ENCODE measurements at places on chromosomes 3 and 15.

- DNase-seq = no peak
Measured at GRCh38 chr15:68801572-68802148, 19.0 kb downstream of the ANP32A start.

DNA sequence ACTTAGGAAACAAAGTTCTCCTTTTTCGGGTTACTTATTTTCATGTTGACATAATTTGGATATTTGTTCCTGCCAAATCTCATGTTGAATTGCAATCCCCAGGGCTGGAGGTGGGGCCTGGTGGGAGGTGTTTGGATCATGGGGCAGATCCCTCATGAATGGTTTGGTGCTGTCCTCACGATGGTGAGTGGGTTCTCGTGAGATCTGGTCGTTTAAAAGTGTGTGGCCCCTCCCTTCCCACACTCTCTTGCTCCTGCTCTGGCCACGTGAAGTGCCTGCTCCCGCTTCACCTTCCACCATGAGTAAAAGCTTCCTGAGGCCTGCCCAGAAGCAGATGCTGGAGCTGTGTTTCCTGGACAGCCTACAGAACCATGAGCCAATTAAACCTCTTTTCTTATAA, 43.7 kb upstream of the MCF2L2 start:
- DNase-seq = no peak

- peak; percentile 66 for DNase-seq
Measured at GRCh38 chr3:186532598-186533072, 11.5 kb downstream of the CRYGS start.

GRCh38 chr15:88255484-88256278, 858 bp downstream of the NTRK3 start:
- no peak for DNase-seq

GRCh38 chr15:91921188-91921842, 67.8 kb downstream of the SLCO3A1 start:
- peak; percentile 57 for DNase-seq

- DNase-seq = no peak
Measured at GRCh38 chr15:40407330-40407990, 1.9 kb downstream of the IVD start.

DNA sequence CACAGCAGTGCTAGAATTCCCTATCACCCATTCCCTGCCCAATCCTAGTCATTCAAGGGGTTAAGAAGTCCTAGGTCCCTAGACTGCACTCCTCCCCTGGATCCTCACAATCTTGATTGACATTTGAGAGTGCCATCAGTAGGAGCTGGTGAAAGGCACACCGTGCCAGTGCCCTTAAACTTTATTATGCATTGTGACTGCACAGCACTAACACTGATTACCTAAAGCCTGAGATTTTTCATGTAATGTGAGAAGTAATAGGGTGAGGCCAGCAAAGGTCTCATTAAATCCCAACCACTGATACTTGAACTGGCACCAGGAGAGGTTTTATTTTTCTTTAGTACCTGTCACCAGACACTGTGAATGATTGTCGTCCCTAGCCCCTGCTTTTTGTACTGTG, 16.3 kb downstream of the GXYLT2 start:
- DNase-seq = no peak

DNA sequence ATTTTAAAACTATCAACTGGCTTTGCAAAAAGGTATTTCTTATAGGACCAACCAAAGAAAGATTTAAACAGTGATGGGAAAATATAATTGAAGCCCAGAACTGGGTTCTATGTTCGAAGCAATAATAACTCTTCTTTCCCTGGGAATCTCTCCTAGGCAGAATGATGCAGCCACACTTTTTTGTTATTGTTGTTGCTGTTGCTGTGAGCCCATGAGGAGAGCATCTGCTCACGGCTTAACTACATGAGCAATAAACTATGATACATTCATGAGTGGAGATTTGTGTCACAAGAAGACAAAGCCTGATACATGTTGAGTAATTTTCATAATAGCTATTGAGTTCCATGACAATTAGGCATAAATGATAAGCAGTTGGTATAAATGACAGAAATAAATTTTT, 80.5 kb downstream of the CRTC3 start:
- no peak for DNase-seq

- DNase-seq = no peak
Measured at GRCh38 chr3:35404571-35404970, 234.8 kb upstream of the ARPP21 start.

GRCh38 chr3:112858410-112859069, 11.9 kb upstream of the CD200R1L start:
- peak; percentile 89 for DNase-seq

- DNase-seq = no peak
Measured at GRCh38 chr3:43224405-43225073, 61.8 kb upstream of the SNRK start.

DNA sequence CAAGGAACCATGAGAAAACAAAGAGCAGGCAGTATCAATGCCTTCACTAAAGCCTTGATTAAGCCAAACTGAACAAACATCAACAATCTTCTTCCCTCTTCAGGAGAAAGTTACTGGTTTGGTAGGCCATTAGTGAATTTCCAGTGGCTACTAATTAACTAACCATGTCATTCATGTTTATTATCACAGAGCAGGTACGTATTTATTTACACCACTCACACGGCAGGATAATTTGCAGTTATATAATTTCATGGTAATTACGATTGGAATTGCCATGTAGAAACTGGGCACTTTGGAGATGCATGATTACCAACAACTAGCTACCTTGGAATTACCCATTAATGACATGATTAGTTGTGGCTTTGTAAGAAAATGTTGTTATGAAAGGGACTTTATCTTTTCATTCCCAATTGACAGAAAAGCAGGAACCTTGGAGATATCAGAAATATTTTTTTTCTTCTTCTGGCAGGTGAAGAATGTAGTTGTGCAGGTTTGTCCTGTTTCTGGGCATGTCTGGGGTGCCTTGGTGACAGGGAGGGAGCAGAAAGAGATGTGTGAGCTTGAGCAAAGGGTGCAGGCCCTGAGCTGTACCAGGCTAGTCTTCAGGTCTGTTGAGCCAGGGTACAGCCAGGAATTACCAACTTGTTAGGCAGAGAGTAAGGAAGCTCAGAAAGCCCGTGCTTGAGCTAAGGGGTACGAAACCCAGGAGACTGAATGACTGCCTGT, 310.7 kb downstream of the RORA start:
- DNase-seq = no peak

DNA sequence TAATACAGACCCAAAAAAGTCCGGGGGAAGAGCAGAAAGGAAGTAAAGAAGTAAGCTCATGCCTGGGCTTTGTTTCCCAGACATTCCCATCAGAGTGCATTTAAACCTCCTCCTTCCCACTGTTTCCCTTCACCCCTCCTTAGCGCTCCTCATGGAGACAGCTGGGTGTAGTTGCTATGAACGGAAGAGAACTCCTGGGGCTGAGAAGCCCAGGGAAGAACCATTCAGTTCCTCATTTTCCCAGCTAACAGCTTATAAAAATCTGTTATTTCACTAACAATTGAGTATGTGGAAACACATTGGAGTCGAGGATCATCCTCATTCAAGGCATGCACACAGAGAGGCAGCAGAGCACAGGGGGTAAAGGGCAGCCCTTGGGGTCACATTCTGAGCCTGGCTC, 299.3 kb downstream of the SHQ1 start:
- no peak for DNase-seq

DNA sequence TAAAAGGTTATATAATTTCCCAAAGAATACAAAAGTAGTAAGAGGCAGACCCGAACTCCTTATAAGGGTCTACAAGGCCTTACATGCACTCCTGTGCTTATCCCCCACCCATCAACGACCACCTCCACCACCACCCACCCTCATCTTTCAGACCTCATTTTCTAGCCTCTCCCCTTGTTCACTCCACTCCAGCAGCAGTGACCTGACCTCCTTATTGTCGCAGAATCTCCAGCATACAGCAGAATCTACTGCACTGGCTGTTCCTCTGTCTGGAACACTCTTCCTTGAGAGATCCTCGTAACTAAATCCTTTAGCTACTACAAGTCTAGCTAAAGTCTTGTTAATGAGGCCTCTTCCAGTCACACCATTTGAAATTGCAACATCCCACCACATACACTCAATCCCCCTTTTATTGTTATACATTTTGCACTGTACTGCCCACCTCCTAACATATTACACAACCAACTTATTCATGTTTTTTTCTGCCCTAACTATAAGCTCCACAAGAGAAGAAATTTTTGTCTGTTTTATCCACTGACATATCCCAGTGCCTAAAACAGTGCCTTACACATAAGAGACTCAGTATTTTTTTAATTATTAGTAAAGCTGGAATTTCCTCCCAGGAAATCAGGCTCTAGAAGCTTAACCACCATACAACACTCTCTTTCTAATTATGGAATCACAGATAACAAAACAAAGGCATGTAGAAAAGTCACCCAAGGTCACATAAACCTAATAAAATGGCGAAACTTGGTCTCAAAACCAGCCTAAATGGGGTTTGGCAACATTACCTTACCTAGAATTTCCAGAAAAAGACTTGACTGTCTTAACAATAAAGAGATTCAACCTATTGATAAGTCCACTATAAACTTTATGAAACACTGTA, 40.2 kb downstream of the ZNF148 start:
- DNase-seq = no peak

GRCh38 chr3:112482675-112483074, 16.6 kb downstream of the BTLA start:
- DNase-seq = peak; percentile 49

DNA sequence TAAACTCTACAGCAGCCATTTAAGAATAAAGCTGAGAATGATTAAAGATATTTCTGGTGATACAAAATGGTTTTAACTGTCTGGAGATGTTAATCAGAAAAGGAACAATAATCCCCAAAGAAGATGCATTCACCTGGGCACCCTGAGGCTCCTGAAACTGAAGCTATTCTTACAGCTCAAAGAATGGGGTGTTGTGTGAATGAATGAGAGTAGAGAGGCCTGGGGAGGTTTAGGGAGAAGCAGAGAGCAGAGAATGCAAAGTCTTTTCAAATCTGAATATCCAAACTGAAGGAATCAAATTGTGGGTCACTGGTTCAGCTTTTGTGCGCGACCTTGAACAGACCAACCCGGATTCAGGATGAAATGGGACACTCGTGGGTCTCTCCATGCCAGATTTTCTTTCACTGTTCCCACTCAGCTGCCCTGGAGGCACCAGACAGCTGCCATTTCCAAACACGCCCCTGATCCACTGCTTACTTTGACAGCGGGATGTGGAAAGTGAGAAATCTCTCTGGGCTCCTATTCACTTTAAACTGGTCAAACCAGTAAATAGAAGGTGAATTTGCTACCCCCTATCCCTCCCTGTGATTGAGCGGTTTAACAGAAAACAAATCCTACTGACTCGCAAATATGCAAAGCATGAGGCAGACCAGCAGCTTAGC, 485.5 kb upstream of the THBS1 start:
- no peak for DNase-seq

DNA sequence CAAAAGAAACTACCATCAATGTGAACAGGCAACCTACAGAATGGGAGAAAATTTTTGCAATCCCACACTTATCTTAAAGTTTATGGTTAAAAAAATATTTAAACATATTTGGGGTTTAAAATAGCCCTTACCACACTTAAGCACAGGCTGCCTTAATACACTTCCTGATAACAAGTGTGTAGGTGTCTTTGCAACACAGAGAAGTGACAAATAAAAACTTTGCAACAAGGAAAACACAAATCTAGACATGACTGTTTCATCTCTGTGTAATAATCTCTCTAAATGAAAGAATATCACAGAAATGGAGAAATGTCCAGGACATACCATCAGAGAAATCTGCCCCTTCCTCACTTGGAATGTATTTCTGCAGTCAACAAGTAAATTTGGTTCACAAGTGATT, 464.1 kb upstream of the ARHGEF26 start:
- peak; percentile 2 for DNase-seq

- peak; percentile 61 for DNase-seq
Measured at GRCh38 chr15:44545913-44546802, 9.2 kb downstream of the EIF3J start.

DNA sequence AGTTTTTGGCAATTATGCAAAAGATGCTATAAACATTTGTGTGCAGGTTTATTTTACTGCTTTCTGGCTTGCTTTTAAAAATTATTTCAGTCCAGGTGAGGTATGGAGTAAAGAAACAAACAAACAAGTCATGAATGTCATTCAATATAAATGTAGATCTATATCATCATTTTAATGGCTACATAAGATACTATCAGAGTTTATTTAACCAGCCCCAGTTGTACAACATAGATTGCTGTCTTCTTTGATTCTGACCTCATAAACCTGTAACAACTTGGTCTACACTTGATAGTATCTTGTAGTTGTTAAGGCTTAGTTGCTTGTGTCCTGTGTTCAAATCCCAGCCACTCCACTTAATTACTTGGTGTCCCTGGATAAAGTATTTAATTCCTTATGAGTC, 46.0 kb upstream of the RNU6-1 start:
- DNase-seq = no peak

DNA sequence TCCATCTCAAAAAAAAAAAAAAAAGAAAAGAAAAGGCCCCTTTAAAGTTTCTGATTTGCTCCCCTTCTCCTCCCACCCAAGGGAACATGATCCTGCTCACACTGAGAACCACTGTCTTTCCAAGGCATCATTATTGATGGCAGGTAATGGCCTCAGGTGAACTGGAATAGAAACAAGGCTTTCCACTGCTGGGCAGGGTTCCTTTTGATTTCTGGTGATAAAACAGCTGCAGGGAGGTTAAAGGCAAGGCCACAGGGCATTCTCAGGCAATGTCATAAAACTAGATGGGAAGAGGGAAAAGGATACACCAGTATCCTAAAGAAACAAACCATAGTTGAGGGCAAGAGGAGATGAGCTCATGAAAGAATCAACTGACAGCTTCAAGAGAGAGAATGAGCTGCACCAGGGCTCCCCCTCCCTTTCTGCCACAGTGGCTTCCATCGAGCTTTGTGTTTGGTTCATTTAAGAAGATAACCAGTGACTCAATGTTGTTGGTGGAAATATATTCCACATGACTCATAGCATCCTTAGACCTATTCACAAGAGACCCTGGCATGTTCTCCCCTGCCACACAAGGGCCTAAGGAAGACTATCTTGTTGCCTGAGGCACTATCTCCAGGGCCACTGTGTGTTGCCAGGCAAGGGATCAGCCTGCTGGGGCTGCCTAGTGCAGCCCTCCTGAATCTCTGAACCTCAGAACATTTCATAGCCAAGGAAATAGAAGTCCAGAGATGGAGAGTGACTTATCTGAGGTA, 86.4 kb downstream of the WDR76 start:
- no peak for DNase-seq

GRCh38 chr3:14377838-14378169, 24.6 kb upstream of the SLC6A6 start:
- DNase-seq = peak; percentile 95

GRCh38 chr15:69118089-69118488, 42.3 kb upstream of the GLCE start:
- DNase-seq = no peak

- no peak for DNase-seq
Measured at GRCh38 chr3:13125092-13126015, 52.1 kb upstream of the IQSEC1 start.
